ENCODE measurements at places on chromosomes 5 and 9. TPM values are rescaled to one million over a fixed set of nuclear protein-coding genes. Genes with fewer than 3 reads are reported as not detected.

Gene BARHL1
- not detected for polyA plus RNA-seq

- DNase-seq: no peak
Measured at GRCh38 chr9:131937451-131937850, 142.2 kb downstream of the MED27 start.

Gene PCDHA9
- 0.03 TPM for polyA plus RNA-seq

GRCh38 chr9:91162311-91162710, 199.4 kb downstream of the AUH start:
- DNase-seq: no peak

GRCh38 chr9:95776176-95776575, 99.3 kb upstream of the ERCC6L2 start:
- DNase-seq: no peak

Gene GABRP
- polyA plus RNA-seq: 3.0 TPM

DNA sequence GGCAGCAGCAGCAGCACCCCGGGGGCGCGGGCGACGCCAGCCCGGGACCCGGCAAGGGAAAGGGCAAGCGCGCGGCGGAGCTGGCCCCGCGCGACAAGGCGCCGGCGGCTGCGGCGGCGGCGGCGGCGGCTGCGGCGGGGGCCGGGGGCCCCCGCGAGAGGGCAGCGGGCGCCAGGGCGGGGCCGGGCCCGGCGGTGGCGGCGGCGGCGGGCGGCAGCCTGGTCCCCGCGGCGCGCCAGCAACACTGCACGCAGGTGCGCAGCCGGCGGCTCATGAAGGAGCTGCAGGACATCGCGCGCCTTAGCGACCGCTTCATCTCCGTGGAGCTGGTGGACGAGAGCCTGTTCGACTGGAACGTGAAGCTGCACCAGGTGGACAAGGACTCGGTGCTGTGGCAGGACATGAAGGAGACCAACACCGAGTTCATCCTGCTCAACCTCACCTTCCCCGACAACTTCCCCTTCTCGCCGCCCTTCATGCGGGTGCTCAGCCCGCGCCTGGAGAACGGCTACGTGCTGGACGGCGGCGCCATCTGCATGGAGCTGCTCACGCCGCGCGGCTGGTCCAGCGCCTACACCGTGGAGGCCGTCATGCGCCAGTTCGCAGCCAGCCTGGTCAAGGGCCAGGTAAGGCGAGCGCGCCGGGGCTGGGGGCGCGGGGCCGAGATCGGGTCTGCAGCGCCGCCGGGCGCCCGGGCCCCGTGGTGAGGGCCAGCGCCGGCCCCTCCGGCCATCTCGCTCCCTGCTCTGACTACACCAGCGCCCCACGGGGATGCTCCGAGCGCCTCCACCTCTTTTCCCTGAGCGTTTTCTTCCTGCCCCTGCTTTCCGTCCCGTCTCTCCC, at the start of gene UBE2QL1:
Gene UBE2QL1, plus strand, starts transcription at position 238 of the 843 bp plus-strand sequence. Its CDS starts 35 bp downstream, at position 273.
- DNase-seq: peak; percentile 24

GRCh38 chr9:88497224-88497623, 37.8 kb upstream of the NXNL2 start:
- no peak for DNase-seq

- DNase-seq: no peak
Measured at GRCh38 chr9:23581931-23582330, 244.1 kb downstream of the ELAVL2 start.

DNA sequence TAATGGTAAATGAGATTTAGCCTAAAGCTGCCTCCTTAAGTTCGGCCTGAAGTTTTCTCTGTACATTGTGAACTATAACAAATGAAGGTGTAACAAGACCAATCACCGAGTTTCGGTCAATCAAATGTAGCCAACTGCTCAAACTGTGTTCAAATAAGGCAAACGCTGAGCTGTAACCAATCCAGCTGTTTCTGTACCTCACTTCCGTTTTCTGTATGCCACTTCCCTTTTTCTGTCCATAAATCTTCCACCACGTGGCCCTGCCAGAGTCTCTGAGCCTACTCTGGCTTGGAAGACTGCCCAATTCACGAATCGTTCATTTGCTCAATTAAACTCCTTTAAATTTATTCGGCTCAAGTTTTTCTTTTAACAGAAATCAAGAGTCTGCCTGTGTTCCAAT, 193.5 kb upstream of the KLF9 start:
- no peak for DNase-seq

Gene FSD1L
- 0.53 TPM for polyA plus RNA-seq

DNA sequence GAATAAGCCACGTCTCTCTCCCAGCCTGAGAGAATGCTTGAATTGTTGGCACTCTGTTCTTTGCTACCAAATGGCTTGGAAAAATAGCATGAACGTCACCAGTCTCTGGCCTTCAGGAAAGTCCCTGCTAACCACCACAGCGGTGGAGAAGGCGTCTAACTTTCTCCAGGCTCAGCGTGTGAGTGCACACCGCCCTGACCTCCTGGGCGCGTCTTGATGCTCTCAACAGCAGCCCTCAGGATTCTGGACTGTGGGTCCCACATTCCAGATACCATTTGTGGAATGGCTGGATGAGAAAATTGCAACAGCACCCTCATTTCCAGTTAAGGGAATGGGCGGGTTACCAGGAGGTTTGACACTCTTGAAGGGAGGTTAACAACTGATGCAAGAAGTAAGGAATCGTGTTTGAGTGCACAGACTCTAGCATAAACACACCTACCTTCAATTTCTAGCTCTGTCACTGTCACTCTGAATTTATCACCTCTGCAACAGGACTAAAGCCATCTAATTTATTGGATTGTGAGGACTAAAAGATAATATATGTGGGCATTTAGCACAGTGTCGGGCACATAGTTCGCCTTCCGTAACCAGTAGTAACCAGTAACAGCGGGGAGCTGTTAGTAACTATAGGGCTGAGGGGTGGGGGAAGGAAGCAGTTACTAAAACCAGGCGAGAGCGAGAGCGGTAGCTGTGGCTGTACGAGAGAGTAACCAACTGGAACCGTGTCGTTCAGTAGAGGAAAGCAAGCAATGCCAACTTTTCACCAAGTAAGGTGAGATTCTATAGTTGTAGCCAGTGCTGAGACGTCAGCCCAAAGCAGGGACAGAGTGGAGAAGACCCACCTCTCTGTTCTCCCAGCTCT, 807 bp upstream of the PLGRKT start:
- peak; percentile 35 for DNase-seq
